Kidney (tissue), 22 donors: ENCODE measurements at places on chromosomes 13 and 19.

GRCh38 chr19:41175801-41176777, 16.9 kb upstream of the CYP2S1 start:
- DNase-seq, result peak; percentile 73

DNA sequence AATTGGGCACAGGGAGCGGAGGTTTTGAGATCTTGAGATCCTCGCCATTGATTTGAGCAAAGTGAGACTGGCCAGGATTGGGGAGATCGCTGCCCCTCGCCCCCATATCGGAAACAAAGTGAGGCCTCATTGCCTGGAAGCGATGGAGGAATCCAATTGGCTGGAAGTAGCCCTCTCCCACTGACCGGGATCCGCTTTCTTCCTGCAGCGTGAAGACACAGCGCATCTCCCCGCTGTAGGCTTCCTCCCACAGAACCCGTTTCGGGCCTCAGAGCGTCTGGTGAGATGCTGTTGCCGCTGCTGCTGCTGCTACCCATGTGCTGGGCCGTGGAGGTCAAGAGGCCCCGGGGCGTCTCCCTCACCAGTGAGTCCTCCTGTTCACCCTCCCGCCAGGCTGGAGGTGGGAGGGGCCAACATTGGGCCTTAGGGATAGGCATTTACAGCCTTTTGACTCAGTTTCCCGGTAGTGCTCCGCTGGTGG, 438 bp downstream of the PRKCSH start:
- peak; percentile 40 for DNase-seq

GRCh38 chr19:24033963-24034342, 53.0 kb upstream of the ZNF254 start:
- peak; percentile 73 for DNase-seq

GRCh38 chr19:45070214-45070613, 6.1 kb downstream of the ZNF296 start:
- no peak for DNase-seq

GRCh38 chr19:33071887-33072286, 7.2 kb upstream of the RHPN2 start:
- DNase-seq, result no peak

DNA sequence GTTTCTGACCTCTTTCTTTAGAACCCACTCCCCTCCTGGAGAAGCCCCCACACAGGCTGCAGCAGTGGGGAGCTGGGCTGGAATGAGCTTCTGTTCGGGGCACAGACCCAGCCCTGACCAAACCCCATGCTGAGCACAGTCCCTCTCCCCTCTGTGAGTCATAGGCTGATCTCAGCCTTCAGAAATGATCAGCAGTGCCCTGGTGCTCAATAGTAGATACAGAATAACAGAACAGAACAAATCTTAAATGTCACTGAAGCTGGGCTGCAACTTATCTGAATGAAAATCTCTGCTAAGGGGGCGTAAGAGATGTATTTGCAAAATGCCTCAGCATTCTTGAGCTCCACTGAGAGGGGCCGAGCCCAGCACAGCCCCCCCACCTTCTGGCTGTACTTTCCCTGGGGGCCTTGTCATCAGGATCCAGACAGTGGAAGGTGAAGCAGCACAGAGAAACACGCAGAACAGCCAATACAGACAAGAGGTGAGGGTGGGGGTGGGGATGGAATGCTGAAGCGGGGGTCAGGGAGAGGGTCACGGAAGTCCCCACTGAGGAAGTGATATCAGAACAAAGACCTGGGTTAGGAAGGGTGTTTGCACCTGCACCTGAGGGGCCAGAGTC, 9.9 kb downstream of the ZNF665 start:
- DNase-seq, result no peak

DNA sequence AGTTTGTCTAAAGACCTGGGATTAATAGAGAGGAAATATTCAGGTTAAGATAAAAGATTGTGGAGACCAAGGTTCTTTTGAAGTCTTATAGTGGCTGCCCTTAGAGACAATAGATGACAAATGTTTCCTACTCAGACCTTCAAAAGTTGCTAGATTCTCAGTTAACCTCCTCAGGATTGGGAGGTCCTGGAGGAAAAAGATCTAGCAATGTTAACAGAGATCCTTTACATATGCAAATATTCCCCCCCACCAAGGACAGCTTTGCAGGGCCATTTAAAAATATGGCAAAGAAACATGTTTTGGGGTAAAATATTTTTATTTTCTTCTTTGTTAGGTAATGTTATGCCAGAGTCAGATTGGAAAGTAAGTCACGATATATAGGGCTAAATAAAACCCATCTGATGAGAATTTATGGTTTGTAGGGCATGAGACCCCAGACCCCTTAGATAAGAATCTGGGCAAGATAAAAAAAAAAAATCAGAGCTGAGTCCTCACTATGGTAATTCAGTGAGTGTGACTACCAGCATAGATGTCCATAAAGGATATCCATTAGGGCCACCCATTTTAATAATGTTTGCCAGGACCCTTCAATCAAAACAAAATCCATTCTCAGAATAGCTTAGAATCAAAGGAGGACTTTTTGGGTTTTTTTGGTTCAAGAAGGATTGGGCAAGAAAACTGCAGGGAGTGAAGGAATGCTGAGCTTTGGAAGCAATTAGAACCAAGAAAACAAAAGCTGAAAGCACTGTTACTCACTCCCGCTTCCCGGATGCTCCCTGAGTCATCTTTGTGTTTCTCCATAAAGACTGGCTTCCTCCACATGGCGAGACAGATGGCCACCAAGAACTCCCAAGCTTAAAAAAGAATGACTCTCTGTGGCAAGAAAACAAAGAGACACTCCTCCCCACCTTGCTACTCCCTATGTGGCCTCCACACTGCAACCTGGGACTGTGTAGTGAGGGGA, 28.2 kb downstream of the VSTM1 start:
- DNase-seq, result no peak

DNA sequence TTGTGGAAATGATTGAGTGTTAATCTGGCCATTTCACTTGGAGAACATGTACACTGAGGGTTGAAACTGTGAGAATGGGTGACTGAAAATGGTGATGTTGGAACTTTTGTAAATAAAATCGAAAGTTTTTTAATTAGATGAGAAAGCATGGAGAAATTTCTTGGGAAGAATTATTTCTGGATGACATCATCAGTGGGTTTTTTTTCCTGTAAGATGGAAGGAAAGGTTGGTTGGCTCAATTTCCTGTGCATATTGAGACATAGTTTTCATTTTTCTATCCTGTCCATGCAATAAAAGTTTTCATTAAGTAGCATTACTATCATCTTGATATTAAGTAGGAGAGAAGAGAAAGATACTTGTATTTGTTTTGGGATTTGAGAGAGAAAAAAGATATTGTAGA, 120.6 kb upstream of the HTR2A start:
- no peak for DNase-seq

- DNase-seq, result peak; percentile 66
Measured at GRCh38 chr19:18865973-18866799, 29.8 kb downstream of the CERS1 start.

DNA sequence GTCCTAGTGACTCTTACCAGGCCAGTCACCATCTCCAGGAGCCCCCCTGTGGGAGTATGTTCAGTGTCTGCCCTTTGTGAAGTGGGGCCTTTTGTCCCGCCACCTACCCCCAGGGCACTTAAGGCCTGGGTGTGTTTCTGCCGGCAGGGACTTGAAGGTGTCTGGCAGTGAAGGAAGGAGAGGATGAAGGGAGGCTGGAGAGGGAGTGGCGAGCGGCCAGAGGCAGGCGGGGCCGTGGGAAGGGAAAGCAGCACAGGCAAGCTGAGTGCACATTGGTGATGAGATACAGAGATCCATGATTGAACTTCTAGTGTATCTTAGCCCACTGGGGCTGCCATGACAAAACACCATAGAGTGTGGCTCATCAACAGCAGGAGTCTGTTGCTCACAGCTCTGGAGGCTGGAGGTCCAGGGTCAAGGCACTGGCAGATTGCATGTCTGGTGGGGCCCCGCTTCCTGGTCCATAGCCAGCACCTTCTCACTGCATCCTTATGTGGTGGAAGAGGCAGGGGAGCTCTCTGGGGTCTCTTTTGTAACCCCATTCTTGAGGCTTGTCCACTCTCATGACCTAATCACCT, 17.5 kb downstream of the CUL4A start:
- DNase-seq, result no peak

DNA sequence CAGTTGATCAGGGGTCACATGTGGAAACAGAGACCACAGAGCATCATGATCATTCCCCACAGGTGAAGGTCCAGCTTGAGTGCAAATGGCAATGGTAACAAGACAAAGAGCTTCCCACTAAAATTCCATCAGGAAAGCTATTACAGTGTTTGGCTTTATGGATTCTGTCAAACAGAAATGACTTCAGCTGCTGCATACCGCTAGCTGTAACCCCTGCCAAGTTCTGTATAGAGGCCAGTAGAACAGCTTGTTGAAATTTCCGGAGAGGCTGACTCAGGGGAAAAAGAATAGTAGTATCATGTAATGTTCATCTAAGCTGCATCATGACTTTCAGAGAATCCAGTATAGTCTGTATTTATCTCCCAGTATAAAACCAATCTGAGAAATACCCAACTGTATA, 1704.7 kb downstream of the SLITRK5 start:
- peak; percentile 39 for DNase-seq

- no peak for DNase-seq
Measured at GRCh38 chr19:4951656-4952055, 17.3 kb upstream of the KDM4B start.

DNA sequence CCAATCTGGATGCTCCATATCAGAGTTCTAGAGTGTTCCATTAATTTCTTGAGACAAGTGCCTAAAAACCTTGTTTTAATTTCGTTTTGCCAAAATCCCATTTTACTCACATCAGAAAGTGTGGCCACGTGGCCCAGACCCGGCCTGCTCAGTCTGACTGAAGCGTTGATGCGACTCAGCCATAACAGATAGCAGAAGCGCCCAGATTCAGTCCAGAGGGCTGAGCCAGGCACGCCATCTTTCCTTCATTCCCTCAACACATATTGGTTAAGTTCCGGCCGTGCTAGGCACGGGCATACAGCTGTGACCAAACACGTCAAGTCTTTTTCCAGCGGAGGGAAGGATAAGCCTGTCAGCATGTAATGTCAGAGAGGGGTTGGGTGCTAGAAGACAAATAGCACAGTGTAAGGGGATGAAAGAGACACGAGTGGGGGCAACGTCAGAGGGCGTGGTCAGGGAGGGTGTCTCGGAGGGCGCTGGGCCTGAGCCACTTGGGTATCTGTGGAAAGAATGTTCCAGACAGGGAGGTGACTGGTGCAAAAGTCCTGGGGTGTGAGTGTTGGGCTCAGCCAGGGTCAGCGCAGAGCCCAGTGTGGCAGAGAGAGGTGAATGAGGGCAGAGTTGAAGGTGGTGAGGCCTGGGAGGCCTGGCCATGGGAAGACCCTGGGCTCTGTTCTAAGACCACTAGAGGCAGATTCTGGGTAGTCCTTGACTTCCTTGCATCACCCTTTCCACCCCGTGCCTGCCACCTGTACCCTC, 3.1 kb downstream of the F10 start:
- DNase-seq, result no peak

- DNase-seq, result no peak
Measured at GRCh38 chr13:32267836-32268439, 47.2 kb downstream of the ZAR1L start.

- DNase-seq, result no peak
Measured at GRCh38 chr13:75882261-75882660, 246.1 kb downstream of the LMO7 start.

- DNase-seq, result no peak
Measured at GRCh38 chr13:87981416-87981815, 310.2 kb downstream of the SLITRK5 start.

- DNase-seq, result no peak
Measured at GRCh38 chr19:1754018-1754635, 821 bp downstream of the ONECUT3 start.

- DNase-seq, result peak; percentile 28
Measured at GRCh38 chr13:38697628-38698333, 10.9 kb downstream of the FREM2 start.

GRCh38 chr13:66128692-66129269, 1101.4 kb downstream of the PCDH9 start:
- no peak for DNase-seq

DNA sequence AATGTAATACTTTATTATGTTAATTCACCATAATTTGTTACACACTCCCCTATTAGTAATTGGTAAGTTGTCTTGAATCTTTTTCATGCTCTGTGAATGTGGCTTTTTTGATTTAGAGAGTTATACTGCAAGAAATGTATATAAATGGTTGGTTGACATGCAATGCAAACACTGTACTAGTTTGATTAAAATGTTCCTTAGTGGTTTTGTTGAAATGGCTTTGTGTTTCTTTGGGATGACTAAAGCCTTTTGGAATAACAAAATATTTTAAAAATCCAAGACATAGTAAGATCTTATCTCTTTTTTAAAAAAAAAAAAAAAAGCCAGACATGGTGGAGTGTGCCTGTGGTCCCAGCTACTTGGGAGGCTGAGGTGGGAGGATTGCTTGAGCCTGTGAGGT, 10.5 kb downstream of the LAMP1 start:
- no peak for DNase-seq

- DNase-seq, result peak; percentile 71
Measured at GRCh38 chr19:28454083-28454482, 758.9 kb downstream of the UQCRFS1 start.

GRCh38 chr13:38590230-38590629, 96.6 kb upstream of the FREM2 start:
- no peak for DNase-seq

GRCh38 chr19:30711296-30711695, 339.1 kb downstream of the ZNF536 start:
- no peak for DNase-seq

- DNase-seq, result no peak
Measured at GRCh38 chr19:17314007-17314593, 4.7 kb downstream of the DDA1 start.

DNA sequence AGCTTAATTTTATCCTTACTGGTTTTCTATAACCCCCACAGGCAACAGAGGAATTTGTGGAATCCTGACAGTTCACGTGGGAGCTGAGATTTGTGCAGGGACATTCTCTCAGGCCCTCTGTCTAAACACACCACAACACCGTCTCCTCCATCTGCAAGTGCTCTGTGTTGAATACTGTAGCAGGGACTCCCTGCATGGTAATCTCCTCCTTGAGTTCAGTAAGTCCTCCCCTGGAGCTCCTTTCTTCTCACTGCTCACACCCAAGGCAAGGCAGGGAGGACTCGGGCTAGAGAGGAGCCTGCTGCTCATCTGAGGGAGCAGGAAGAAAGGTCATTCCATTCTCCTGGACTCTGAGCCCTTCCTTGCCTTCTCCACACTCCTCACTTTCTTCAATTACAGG, 348.2 kb downstream of the KCTD12 start:
- DNase-seq, result no peak
